ENCODE measurements at places on chromosomes 5 and 9.

GRCh38 chr9:132731230-132731629, 61.0 kb downstream of the GTF3C4 start:
- DNase-seq, result no peak

DNA sequence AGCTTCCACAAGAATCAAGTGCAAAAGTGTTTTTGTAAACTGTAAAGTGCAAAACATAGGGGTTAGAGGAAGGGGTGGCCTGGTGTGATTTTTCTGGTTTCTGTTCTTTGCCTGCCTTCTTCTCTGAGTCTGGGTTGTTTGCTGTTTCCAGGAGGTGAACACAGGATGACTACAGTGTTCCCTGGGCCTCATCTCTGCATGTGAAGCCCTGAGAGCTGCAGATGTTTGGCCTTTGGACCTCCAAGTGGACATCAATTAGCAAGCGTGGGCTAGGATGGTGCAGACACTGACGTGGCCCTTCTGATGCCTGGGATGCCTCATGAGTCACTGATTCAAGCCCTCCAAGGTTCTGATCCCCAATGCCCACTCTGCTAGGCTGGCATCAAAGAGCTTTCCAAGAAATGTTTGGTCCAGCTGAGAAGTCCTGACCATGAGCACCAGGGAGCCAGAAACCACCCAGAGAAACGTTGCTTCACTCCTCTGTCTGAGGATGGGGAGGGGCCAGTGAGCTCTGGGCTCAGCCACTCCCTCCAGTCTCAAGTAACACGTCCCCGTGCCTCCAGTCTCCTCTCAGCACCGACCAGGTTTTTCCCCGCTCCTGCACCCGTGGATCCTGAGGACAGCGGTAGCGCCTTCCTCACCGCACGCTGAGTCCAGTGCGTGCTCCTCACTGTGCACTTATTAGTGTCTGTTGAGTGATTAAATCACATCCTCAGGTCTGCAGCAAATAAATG, 7.6 kb downstream of the IL9 start:
- no peak for DNase-seq

DNA sequence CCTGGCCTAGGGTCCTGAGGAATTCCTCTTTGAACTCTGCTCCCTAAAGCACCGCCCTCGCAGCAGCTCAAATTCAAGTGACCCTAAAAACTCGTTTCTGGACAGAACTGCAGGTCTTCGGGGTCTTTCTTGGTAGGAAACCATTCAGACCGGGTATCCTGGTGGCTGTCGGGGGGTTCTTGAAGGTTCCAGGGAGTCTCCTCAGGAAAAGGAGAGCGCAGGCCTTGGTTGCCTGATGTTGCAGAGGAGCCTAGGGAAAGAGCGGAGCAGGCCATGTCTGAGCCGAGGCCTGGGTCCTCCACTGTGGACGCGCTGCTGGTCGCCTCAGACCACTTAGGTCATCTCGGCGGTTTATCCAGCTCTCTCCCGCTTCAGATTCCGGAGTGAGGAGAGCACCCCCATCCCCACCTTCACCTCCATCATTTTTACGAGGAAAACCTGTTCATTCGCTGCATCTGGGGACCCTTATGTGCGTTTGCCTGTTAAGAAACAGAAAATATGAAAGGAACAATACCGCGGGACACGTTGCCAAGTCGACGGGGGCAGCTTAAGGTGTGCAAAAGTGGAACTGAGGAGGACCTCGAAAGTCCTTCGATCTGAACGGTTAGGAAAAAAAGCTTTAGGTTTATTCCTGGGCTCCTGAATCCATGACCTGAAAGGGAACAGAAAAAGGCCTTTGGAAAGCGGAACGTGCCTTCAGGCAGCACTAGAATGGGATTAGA, 299.4 kb downstream of the PARP8 start:
- DNase-seq, result no peak

DNA sequence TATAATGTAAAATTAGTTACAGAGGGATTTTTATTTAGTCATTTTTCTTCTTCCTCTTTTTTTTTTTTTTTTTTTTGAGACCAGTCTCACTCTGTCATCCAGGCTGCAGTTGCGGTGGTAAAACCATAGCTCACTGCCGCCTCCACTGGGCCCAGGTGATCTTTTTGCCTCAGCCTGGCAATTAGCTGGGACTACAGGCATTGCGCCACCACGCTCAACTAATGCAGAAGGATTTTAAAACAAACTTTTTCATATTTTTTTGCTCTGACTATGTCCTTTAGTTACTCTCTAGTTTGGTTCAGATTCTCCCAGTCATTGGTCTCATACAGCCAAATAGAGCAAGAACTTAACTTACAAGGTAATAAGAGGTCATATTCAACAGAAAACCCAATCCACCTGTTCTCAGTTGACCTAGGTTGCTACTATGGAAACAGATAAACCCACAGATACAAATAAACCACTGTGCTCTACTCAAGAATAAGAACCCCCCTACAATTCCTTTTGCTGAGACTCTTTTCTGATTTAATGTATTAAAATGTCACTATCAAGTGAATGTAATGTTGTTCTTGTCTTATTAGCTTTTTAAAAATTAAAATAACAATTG, 50.1 kb upstream of the TTC39B start:
- DNase-seq, result no peak

- DNase-seq, result no peak
Measured at GRCh38 chr9:13778631-13779030, 499.1 kb upstream of the MPDZ start.

DNA sequence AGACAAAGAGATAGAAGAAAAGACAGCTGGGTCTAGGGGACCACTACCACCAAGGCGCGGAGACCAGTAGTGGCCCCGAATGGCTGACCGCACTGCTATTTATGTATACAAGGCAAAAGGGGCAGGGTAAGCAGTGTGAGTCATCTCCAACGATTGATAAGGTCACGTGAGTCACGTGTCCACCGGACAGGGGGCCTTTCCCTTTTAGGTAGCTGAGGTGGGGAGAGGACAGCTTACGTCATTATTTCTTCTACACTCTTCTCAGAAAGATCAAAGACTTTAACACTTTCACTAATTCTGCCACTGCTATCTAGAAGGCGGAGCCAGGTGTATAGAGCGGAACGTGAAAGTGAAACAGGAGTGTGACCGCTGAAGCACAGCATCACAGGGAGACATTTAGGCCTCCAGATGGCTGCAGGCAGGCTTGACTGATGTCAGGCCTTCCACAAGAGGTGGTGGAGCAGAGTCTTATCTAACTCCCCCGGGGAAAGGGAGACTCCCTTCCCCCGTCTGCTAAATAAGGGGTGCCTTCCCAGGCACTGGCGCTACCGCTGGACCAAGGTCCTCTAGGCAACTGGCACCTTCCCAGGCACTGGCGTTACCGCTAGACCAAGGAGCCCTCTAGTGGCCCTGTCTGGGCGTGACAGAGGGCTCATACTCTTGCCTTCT, 6.1 kb upstream of the PRR16 start:
- DNase-seq, result no peak

DNA sequence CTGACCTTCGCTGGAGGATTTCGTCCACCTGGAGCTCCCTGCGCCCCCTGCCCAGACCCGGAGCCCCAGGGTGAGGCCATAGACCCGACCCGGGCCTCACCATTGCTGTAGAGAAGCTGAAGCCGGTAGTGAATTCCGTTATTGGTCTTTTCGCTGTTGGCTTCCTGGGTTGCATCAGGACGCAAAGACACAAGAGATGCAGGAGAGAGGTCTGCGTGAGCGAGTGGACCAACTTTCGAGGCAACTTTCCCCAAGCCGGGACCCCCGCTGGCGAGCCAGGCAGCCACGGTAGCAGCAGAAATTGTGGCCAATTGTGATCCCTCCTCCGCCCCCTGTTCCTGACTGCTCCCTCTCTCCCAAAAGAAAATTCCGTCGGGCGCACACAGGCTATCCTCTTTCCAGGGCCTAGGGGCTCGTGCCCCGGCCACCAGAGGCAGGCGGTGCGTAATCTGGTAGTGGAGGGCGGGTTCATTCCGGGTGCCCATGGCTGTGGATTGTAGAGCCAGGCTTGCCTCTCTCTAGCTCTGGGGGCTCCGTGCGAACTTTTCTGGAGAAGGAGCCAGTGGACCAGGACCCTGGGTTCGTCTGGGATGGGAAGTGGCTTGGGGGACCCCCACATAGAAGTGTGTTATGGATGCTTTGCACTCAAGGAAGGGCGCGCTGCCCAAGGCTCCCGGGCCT, 3.3 kb downstream of the EBF1 start:
- no peak for DNase-seq

- DNase-seq, result peak; percentile 57
Measured at GRCh38 chr9:69919461-69920061, 98.9 kb downstream of the CFAP95 start.

DNA sequence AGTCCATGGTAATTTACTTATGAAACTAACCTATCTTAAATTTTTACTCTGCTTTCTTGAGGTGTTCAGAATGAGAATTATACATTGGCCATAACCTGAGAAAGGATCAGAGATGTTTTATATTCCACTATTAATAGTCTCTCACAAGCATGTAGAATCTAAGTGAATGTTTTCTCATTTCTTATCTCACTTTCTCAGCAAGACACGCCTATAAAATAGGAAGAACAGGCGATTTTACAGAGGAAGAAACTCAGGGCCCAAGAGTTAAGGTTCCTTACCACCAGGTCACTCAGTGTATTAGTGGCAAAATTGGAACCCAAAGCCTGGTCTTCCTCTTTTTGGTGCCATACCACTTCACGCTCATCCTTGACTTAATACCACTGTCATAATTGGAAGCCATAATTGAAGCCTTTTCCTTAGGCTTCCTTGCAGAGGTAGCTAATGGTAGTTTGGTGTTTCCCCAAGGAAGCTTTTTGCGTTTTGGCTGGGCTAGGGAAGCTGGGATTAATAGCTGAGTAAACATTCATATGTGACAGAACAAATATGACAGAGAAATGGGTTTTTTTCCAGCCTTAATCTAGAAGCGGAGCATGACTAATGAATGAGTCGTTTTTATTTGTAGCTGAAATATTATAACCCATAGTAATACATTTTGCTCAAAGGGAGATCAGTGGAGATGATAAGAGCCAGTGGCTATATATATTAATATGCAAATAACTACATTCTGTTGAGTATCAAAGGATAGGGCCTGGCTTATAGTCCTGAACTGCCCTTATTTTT, 16.9 kb downstream of the HMGXB3 start:
- DNase-seq, result no peak

DNA sequence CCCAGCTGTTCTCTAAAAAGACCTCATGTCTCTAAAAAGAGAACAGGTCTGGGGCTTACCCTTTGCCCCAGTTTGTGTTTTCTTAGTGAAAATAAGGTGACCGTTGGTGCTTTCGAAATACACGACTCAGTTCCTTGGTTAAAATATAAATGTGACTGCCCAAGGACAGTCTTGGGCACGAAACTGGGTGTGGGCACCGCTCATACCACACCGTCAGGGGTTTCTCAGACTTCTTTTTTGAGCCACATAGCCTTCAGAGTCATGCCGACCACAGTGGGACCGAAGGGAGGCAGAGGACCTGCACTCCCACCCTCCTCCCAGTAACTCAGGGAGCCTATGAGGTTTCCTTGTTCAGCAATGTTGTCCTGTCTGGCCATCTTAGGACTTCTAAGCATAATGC, 6.5 kb downstream of the SNX18 start:
- no peak for DNase-seq

DNA sequence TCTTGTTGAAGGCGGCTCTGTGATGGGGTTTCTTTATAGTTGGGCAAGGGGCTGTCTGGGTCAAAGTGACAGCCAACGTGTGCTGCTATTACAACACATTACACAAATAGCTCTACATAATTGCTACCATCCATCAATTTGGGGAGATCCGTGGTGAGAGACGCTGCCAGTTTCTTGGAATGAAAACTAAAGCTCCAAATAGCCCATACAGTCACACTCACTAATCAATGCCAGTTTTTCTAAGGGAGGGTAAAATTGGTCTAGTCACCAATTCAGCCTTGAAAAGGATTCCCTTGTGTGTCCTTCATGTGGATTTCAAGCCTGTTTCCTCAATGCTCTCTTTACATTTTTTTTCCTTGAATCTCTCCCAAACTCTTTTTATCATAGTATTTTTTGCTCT, 343.3 kb upstream of the KLF4 start:
- DNase-seq, result no peak

DNA sequence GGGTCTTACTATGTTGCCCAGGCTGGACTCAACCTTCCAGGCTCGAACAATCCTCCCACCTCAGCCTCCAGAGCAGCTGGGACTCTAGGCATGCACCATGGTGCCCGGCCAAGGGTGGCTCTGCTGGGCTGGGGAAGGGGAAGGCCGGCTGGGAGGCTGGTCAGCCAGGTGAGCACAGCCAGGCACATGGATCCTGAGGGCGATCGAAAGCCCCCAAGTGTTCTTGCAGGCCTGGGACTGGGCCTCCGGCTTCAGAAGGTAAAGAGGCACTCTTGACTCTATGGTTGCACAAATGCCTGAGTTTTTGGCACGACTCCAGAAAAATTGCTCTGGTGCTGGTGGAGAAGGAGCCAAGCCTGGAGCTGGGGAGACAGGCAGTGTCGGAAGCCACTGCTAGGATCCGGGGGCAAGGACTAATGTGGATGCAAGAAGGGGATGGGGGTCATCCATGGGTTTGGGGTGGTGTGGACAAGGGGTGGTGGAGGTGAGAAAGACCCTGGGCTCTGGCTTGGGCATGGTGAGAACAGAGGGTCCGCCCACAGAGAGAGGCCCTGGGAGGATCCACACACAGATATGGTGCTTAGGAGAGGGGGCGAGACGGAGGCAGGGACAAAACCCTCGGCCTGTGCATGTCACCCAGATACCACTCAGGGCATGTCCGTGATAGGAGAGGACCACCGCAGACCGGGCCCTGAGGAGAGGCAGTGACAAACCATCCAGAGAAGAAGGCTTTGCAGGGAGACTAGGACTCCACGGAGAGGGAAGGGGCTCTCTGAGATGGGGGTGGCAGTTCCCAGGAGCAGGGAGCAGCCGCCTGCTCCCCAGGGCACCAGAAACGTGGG, 51.1 kb upstream of the COL5A1 start:
- no peak for DNase-seq

DNA sequence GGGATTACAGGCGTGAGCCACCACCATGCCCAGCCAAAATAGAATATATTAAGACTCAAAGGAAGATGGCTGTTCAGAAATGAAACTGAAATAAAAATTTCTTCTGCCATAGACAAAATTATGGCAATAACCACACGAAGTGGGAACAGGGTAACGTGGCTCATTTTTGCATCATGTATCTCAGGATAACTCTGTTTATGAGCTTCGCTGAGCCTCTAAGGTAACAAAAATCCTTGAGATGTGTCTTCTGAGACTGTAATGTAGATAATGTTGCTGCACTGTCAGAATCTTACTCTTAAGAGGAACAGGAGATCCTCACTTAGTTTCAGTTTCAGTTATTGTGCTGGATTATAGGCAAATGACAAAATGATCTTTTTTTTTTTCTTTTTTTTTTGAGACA, 153.8 kb downstream of the GOLPH3 start:
- no peak for DNase-seq

GRCh38 chr9:83920469-83920926, 734 bp downstream of the KIF27 start:
- peak; percentile 45 for DNase-seq

- DNase-seq, result no peak
Measured at GRCh38 chr5:167233507-167234220, 1057.8 kb upstream of the WWC1 start.

- no peak for DNase-seq
Measured at GRCh38 chr5:137415231-137415681, 83.9 kb downstream of the SPOCK1 start.

- DNase-seq, result no peak
Measured at GRCh38 chr9:134628354-134628736, 13.3 kb upstream of the COL5A1 start.
